ENCODE measurements at places on chromosomes 12 and 14.

DNA sequence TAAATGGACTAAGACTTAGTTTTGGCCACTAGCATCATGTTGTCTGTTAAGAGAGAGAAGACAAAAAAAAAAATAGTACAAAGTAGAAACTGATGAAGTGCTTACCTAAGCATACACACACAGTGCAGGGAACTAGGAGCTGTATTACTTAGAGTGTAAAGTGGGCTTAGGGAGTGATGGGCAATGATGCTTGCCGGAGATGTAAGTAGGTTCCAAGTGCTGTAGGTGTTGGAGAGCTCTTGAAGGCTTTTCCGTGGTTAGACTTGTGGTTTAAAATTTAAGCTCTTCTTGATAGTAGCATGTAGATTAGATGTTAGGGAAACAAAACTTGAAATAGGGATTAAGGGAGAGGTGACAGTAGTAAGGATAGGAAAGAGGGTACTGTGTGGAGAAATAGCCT lies 34.7 kb downstream of the MIA2 start:
- DNase-seq = no peak

DNA sequence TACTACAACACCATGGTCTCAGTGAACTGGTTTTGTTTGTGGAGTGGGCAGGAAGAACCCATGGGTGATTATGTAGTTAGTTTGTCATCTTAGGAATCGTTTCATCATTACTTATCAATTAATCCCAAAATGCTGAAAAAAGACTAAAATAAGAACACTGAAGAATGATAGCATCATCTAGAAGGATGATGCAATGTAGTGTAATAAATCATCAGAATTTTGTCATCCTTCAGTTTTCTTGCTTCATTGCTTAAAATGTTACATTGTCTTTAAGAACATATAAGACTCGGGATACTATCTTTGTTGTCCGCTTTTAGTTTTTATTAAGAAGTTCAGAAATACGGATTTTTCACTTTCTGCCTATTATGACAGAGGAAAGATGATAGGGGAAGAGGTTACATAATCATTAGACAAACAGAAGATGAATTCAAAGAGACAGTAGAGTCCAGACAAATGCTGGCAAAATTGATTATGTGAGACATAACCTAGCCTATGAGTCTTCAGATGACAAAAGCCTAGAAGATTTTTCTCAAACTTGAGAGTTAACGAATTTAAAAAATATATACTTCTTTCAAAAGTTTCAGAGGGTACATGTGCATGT lies 10.8 kb upstream of the SMOC1 start:
- DNase-seq = no peak

GRCh38 chr12:95990136-95990535 lies 6.0 kb downstream of the HAL start:
- DNase-seq = no peak

- DNase-seq = no peak
Measured at GRCh38 chr14:86646696-86647690, 1117.0 kb downstream of the FLRT2 start.

GRCh38 chr14:44700184-44700583 lies 193.1 kb upstream of the FSCB start:
- DNase-seq = no peak

- no peak for DNase-seq
Measured at GRCh38 chr12:26317942-26318575, 122.7 kb downstream of the SSPN start.

- no peak for DNase-seq
Measured at GRCh38 chr12:52204095-52204930, 12.5 kb upstream of the KRT80 start.

DNA sequence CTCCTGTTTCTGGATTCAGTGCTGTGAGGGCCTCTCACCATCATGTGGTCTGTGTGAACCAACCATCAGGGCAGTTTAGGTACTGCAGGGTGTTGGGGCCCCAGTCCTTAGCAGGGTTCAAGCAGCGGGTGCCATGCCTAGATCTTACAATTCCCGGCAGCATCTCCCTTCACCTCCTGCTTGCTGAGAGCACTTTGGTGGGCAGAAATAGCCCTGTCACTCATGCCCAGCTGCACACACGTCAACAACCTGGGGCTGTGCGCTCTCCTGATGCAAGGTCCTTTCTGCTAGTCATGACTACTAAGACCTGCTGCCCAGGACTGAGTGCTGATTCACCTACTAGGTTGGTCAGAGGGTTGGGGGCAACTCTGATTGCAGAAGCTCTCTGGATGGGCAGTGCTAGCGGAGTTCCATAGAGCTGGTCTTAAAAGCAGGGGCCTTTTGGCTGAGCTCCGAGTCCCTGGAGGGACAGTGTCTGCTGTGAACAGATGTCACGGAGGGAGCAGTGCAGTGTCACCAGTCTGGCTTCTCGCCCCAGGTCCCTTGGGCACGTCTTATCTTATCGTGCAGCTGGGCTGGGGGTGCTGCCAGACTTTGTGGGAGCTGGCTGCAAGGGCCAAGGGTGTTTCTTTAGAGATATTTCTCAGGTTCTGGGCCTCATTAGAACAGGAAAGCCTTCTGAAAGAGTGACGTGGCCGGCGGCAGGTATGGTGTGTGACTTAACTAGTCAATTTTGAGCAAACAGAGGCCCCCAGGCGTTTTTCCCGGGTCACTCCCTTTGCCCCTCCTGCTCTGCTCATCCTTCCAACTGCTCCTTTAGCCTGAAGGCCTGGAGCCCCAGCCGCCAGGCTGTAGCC lies 71.8 kb downstream of the NINJ2 start:
- DNase-seq = no peak

DNA sequence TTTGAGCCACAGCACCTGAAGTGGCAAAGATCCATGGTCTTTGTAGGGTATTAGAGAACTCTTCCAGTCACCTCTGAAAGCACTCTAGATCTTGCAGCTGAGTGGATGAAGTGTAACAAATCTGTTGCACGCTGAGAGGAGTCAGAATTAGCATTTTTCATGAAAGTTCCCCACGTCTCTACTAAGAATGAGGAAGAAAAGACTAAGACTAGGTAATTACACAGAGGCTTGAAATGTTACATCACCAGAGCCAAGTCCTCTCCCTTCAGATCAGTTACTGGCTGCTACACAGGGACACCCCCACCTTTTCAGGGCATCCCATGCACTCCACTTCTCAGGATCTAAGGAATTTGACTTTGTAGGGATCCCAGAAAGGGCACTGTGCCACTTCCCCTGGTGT lies 98.6 kb upstream of the FKBP4 start:
- no peak for DNase-seq

GRCh38 chr12:77166696-77167095 lies 101.3 kb upstream of the E2F7 start:
- no peak for DNase-seq

DNA sequence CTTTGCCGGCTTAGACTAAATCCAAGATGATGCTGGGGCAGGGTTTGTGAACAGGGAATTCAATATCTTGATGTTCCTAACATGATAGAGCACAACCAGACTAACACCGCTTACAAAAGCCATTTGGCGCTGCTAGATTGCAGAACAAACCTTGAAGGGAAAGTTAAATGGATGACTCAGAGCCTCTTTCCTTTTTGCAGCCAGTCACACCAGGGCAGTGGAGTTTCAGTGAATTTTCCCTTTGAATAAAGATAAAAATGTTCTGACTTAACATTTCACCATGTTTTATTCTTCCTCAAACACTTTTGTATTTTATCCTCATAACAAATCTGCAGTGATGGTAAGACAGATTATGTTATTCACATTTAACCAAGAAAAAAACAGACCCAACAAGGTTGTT lies 47.3 kb downstream of the PDE6H start:
- DNase-seq = no peak

GRCh38 chr14:99075061-99075460 lies 196.9 kb downstream of the BCL11B start:
- no peak for DNase-seq

- DNase-seq = no peak
Measured at GRCh38 chr12:15928346-15928745, 17.2 kb downstream of the DERA start.

DNA sequence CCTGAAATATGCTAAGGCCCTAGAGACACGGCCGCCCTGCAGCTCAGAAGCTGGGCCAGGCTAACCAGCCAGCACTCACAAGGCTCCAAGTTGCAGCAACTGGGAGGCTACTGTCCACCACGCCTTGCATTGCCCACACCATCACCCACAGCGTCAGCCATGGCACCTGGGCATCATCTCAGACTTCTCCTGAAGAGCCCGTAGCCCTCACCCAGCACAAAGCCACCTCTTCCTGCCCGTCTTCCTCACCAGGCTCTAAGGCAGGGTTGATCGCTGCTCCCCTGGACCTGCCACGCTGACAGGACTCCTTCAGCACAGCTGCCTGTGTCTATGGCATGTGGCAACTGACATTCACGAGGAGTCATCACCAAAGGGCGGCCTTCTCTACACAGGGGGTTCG lies 38.1 kb downstream of the CDC42BPB start:
- no peak for DNase-seq

DNA sequence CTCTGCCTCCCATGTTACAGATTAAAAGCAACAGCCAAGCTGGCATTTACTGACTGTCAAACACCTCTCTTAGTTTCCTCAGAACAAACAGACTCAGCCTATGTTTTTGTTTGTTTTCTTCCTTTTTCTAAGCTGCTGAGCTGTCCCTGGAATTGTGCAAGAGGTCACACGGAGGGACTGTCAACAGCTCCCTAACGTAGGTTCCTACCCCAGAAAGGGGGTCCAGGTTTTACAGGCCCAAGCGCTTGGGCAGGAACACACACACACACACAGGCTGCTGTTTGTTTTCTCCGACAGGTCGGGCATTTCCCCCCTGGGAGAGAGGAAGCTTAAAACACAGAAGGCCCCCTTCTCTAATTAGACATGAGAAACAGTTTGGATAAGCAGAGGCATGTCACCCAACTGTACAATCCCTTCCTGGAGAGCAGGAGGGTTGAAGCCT lies 739.6 kb upstream of the TBX3 start:
- DNase-seq = no peak

GRCh38 chr14:73477618-73478266 lies 13.0 kb upstream of the RIOX1 start:
- DNase-seq = no peak

GRCh38 chr12:44019118-44019517 lies 183.2 kb downstream of the TMEM117 start:
- DNase-seq = no peak

GRCh38 chr14:29311983-29312382 lies 545.4 kb downstream of the FOXG1 start:
- DNase-seq = no peak

- DNase-seq = no peak
Measured at GRCh38 chr14:76638841-76639240, 122.4 kb upstream of the VASH1 start.

DNA sequence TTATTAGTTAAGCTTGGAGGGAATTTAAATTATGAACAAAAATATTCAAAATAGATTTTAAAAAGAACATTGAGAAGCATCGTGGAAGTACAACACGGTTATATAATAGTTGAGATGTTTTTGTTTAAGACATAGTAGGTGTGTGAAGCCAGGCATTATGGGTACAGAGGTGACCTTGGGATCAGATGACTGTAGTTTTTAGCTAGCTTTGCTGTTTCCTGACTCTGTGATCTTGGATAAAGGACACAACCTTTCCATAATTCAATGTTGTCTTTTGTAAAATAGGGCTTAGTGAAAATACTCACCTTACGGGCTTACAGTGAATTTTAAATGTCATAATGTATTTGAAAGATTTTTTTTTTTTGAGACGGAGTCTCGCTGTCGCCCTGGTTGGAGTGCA lies 239.7 kb downstream of the SLC2A13 start:
- no peak for DNase-seq

DNA sequence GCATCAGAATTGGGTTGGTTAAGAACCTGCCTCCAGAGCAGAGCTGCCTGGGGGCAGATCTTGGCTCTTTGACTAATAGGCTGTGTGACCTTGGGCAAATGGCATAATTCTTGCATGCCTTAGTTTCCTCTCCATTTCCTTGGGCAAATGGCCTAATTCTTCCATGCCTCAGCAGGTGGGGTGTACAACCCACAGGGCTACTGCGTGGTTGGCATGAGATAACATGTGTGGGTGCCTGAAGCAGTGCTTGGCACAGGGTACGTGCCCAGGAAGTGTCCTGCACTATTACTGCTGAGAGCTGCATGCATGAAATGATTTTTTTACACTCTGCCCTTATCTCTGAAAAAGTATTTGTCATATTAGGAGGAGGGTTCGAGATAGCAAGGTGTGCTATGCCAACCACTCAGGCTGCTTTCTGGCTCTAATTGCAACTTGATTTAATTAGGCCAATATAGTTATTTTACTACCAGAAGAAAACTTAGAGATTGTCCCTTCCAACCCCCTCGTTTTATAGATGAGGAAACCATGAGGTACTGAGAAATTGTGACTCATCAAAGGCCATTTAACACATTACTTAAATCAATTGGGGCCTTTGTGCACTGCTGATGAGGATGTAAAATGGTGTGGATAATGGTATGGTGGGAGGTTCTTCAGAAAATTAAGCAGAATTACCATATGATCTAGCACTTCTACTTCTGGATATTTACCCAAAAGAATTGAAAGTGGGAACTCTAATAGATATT lies 161.6 kb upstream of the HIF1A start:
- DNase-seq = no peak

- no peak for DNase-seq
Measured at GRCh38 chr12:87413784-87414183, 615.4 kb downstream of the C12orf50 start.

- DNase-seq = no peak
Measured at GRCh38 chr12:1896964-1897363, 21.5 kb downstream of the CACNA2D4 start.

GRCh38 chr14:100864960-100865681 lies 38.4 kb downstream of the RTL1 start:
- no peak for DNase-seq

DNA sequence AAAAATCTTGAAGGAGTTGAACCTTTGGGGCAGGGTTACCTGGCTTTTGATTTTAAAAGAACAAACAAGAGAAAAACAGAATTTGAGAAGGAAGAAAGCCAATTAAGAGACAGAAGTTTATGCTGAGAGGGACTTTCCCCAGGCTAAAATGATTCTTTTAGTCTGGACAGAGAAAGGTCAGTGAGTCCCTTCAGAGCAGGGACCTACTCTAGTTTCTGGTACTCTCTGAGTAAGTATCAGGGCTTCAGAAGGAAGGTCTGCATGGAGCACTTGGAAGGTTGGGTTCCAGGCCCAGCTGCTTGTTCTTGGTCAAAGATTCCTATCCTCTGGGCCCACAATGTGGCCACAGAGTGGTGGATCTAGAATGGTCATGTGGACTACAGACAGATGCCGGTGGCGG lies 59.6 kb downstream of the KLRG1 start:
- DNase-seq = no peak

GRCh38 chr12:100154474-100155247 lies 12.0 kb upstream of the BLTP3B start:
- DNase-seq = peak; percentile 51

DNA sequence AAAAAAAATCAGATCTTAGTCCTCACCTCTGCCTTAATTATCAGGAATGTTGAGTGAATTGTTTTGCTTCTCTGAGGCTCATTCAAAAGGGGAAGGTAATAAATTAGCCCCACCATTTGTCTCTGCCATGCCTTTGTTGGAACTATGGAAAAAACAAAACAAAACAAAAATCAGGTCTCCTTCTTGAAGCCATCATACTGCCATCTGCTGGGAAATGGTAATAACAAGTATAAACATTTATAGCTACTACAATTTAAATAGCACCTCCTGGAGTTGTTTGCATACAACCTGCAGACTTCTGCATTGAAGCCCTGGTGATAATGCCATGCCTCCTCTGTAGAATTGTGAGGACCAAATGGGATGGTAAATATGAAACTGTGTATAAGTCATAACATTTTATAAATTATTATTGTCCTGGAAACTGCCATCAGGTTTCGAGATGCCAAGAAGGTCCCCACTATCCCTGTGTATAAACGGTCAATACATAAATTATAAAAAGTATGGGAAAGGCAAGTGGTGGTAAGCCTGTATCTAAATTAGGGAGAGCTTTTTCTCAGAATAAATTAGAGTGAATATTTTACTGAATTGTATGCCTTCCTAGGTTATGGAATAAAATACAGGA lies 87.2 kb upstream of the FGD4 start:
- DNase-seq = no peak
